ENCODE measurements at places on chromosomes 7 and 10. TPM values are rescaled to one million over a fixed set of nuclear protein-coding genes. Genes with fewer than 3 reads are reported as not detected.

ZNF804B gene
- not detected for total RNA-seq

DNA sequence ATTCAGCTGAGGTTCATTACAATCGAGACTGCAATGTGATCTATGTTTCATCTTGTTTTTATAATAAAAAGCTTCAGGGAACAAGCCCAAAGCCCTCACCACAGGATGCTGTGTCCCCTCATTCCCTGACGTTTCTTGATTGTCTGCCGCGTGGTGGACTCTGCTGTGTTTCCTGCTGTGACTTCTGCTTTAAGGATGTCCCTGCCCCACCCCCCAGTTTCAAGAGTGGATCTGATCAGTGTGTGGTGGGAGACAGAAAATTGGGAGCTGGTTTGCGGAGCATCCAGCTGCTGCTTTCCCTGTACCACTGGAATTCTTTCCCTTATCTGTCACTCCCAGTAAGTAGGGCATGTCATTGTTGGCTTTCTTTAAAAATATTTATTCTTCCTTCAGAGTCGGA lies 86.2 kb downstream of the CREM start:
- DNase-seq, result no peak

GRCh38 chr10:114458955-114459354 lies 54.7 kb upstream of the AFAP1L2 start:
- DNase-seq, result peak; percentile 36

- no peak for DNase-seq
These were observed 14.4 kb upstream of the CRYGN start for GRCh38 chr7:151454305-151454704.

FBXL13 gene
- 0.59 TPM for total RNA-seq

- DNase-seq, result no peak
These were observed 118.0 kb downstream of the RELN start for GRCh38 chr7:103871473-103871872.

SFTPD gene
- total RNA-seq, result not detected

SLC13A1 gene
- total RNA-seq, result not detected

GPR158 gene
- total RNA-seq, result 0.02 TPM

DNA sequence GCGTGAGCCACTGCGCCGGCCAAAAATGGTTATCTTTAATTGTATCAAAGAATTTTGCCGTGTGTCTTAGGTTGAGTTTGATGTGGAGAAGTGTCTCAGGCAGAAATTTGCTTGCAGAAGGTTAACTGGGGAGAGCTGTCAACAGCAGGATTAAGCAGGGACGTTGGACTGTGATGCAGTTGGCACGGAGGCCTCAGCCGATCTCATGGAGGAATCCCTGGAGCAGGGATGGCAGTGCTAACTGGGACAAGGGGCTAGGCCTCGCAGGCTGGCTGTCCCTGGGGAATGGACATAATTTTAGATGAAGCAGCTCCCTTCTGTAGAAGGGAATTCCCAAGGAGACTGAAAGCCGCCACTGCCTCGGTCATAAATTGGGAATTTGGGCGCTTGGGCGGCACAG lies 12.3 kb upstream of the KIF5B start:
- DNase-seq, result no peak

NT5C3A gene
- 42.7 TPM for total RNA-seq

DNA sequence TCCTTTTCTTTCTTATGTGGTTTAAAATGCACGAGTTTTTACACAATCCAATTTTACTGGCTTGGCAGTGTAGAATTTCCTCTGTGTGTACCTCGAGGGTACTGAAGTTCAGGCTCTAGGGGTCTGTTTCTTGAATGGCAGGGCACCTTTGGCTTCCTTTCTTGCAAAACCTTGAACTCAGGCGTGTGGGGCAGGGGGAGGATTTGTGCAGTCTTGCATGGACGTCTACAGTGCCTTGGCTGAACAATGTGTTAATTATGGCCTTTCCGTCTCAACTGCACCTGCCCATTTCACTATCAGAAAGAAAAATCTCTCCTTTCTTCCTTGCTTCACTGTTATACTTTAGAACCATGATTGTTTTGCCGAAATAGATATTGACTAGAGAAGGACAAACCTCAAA lies 570.9 kb downstream of the INHBA start:
- DNase-seq, result no peak

UBE3C gene
- 72.7 TPM for total RNA-seq

ITIH2 gene
- total RNA-seq, result not detected

DYNC1I1 gene
- 4.4 TPM for total RNA-seq

GRCh38 chr7:134330974-134331373 lies 14.2 kb upstream of the SLC35B4 start:
- DNase-seq, result no peak

- no peak for DNase-seq
These were observed 108.9 kb downstream of the UPF2 start for GRCh38 chr10:11933577-11934223.

DNA sequence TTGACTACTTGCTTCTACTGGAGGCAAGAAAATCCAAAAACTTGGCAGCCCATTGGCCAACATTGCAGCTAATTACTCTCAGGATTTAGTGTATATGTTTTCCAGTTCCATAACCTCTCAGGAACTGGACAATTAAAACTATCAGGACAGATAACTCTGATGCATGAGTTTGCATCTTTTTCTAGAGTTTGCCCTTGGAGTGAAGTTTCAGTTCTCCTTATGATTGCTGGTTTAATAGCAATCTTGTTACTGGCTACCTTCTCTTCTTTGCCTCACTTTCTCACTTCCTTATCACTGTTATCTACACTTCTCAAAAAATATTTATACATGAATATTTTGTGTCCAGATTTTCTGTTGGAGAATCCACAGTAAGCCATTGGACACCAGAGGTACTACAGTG lies 735.9 kb downstream of the PCDH15 start:
- DNase-seq, result no peak

GIMAP7 gene
- total RNA-seq, result not detected

GIMAP2 gene
- total RNA-seq, result 6.3 TPM

FOXP2 gene
- total RNA-seq, result not detected

DNA sequence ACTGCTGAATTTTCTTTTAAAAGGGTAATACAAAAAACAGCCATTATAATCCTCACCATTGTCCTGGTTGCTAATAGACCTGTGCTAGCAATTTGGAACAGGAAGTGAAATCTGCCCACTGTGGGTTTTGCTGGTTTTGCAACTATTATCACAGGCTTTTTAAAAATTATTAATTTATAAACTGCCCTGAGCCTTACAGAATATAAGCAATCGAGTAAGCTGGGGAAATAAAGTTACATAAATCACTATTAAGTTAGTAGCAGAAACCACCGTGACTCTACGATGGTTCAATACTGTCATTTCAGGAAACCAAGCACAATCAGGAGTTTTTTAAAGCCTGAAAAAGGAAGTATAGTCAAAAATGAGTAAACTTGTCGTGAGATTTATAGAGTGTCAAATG lies 62.3 kb downstream of the TMEM26 start:
- no peak for DNase-seq

NRG3 gene
- not detected for total RNA-seq

- DNase-seq, result no peak
These were observed 184.2 kb downstream of the PFKFB3 start for GRCh38 chr10:6386960-6387359.

C10orf67 gene
- 0.05 TPM for total RNA-seq
